ENCODE measurements at places on chromosomes 11 and 22. TPM values are rescaled to one million over a fixed set of nuclear protein-coding genes. Genes with fewer than 3 reads are reported as not detected.

- DNase-seq: no peak
- no peaks in the 10 kb centered on the region for H3K36me3 ChIP-seq
- no peak overlapping the region for H3K27ac ChIP-seq
- H3K4me3 ChIP-seq: no peak overlapping the region
- H3K27me3 ChIP-seq: peaks cover 48% of the 10 kb centered on the region
These were observed 451.3 kb upstream of the B3GAT1 start for GRCh38 chr11:134863294-134863693.

GRCh38 chr22:50627642-50628542 lies at the start of gene ARSA:
TSS of gene ARSA (minus strand) at chr22:50628152. CDS start at chr22:50627779, 373 bp downstream.
- H3K4me1 ChIP-seq: peaks cover 13% of the 10 kb centered on the region
- no peak for DNase-seq
- H3K36me3 ChIP-seq: no peaks in the 10 kb centered on the region
- peak within 1 kb of the TSS; percentile 87 for H3K4me3 ChIP-seq
- no peak within 1 kb of the TSS for H3K27ac ChIP-seq
- no peaks in the 10 kb centered on the region for H3K27me3 ChIP-seq

DNA sequence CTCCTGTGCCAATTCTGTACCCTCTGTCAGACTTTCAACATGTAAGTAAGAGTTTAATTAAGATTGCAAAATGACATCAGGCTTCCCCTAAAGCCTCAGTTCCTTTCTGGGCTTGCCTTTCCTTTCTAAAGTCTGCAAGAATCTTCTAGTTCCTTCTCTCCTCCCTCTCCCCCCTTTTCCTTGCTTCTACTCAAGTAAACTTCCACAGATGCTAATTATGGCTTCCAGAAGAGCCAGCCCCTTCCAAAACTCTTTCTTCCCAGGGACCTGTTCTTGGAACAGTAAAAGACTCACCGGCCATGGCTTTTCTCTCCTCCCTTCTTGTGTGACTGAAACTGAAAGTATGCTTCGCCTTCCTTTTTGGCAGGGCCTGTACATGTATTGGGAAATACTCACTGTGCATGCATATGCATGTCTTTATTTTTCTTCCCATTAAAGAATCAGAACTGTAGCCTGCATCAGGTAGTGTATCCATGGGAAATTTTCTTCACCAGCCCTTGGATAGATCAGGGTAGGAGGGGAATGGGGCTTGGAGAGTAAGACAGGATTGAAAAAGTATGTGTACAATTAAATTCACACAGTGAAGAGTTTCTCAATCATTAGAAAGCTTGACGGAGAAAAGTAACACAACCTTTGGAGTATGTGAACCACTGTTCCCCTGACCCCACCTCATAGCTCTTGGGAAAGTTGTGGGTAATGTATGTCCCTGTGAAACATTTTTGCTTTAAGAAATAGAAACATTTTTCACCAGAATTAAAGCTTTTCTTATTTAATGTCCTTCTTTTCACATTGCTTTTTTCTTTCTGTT lies at the start of gene CASP1:
TSS of gene CASP1 (minus strand) at position 332 of the 808 bp plus-strand sequence. CDS start at position 301, 31 bp downstream.
- H3K27ac ChIP-seq: no peak within 1 kb of the TSS
- peaks cover 5% of the 10 kb centered on the region for H3K4me1 ChIP-seq
- H3K36me3 ChIP-seq: no peaks in the 10 kb centered on the region

DNA sequence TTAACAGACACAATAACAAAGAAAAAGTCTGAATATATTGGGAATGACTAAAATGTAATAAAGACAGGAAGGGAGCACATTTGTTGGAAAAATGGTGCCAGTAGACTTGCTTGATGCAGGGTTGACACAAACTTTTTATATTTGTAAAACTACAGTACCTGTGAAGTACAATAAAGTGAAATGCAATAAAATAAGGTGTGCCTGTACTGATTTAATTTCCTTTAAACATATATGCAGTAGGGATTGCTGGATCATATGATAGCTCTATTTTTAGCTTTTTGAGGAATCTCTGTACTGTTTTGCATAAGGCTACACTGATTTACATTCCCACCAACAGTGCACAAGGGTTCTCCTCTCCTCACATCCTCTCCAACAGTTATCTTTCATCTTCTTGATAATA lies 12.3 kb upstream of the GLYATL2 start:
- DNase-seq: no peak
- H3K27ac ChIP-seq: no peak overlapping the region

GRCh38 chr11:11387622-11388305 lies 34.7 kb upstream of the CSNK2A3 start:
- H3K4me1 ChIP-seq: peaks cover 25% of the 10 kb centered on the region
- H3K4me3 ChIP-seq: no peak overlapping the region
- peaks cover 5% of the 10 kb centered on the region for H3K27me3 ChIP-seq
- DNase-seq: no peak

DNA sequence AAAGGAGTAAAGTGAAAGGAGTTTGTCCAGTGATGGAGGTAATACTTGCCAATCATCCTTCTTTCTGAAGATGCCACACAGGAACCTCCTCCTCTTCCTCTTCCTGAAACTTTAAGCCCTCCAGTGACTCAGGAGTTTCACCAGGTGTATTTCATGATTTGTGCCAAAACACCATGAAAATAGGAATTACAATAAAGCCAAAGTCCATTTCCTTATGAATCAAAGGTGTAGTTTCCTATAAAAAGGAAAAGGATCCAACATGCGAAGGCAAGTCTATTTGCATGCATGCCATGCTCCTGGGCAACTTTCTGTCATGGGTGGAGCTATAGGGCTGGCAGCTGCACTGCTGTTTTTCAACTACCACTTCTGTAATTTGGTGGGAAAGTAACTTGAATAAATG lies 9.8 kb upstream of the POU2AF1 start:
- DNase-seq: no peak
- peaks cover 8% of the 10 kb centered on the region for H3K27me3 ChIP-seq
- H3K4me1 ChIP-seq: no peaks in the 10 kb centered on the region

- H3K27ac ChIP-seq: no peak overlapping the region
- no peak for DNase-seq
- H3K4me1 ChIP-seq: peaks cover 11% of the 10 kb centered on the region
These were observed 13.0 kb downstream of the JHY start for GRCh38 chr11:122895563-122895962.

- no peak overlapping the region for H3K27ac ChIP-seq
- no peak overlapping the region for H3K4me3 ChIP-seq
- no peak for DNase-seq
- H3K36me3 ChIP-seq: no peaks in the 10 kb centered on the region
These were observed 15.1 kb downstream of the FIBIN start for GRCh38 chr11:27008811-27009535.

DNA sequence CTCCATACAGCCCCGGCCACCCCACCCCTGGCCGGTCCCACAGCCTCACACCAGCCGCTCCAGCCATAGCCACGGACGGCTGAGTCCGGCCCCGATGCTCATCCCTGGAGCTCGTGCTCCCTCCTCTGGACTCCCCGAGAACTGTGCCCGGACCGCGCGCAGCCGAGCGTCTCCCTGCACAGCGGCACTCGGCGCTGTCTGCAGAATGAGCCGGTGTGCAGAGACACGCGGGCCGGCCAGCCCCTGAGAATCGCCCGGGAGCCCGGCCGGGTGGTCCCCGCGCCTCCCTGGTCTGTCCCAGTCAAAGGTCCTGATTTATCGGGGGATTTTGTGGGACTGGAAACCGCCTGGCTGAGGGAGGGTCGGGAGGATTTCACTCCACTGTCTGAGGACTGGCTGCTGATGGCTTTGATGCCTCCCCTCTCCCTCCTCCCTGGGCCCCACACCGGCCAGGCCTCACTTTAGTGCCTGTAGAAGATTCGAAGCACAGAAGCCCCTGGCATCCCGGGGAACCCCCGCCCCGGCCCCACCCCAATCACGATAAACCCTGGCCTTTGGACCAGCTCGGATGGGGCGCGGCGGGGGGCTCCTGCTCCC lies 102.7 kb downstream of the BRD1 start:
- H3K27ac ChIP-seq: no peak overlapping the region
- H3K36me3 ChIP-seq: no peaks in the 10 kb centered on the region
- no peak overlapping the region for H3K4me3 ChIP-seq
- H3K27me3 ChIP-seq: peaks cover 62% of the 10 kb centered on the region

- H3K36me3 ChIP-seq: no peaks in the 10 kb centered on the region
- H3K27me3 ChIP-seq: peaks cover 14% of the 10 kb centered on the region
- H3K27ac ChIP-seq: no peak overlapping the region
- H3K4me3 ChIP-seq: no peak overlapping the region
- no peaks in the 10 kb centered on the region for H3K4me1 ChIP-seq
These were observed 12.7 kb upstream of the FXYD2 start for GRCh38 chr11:117837070-117837776.

GRCh38 chr11:10657308-10658271 lies 36.0 kb downstream of the IRAG1 start:
- peak overlapping the region; percentile 44 for H3K4me3 ChIP-seq
- no peaks in the 10 kb centered on the region for H3K36me3 ChIP-seq
- H3K27ac ChIP-seq: peak overlapping the region; percentile 99
- no peaks in the 10 kb centered on the region for H3K27me3 ChIP-seq
- DNase-seq: no peak

DNA sequence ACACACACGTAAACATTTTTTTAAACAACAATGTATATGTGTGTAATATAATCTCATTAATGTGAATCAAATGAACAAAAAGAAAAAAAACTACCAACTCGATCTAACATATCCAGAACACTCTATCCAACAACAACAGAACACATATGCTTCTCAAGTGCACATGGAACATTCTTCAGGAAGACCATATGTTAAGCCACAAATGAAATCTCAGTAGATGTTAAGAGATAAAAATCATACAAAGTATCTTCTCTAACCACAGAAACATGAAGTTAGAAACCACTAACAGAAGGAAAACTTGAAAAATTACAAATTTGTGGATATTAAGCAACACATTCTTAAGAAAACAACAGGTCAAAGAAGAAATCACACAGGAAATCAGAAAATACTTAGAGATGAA lies 25.5 kb upstream of the TMEM45B start:
- H3K27me3 ChIP-seq: peaks cover 54% of the 10 kb centered on the region
- DNase-seq: no peak
- no peaks in the 10 kb centered on the region for H3K36me3 ChIP-seq
- H3K4me1 ChIP-seq: peaks cover 4% of the 10 kb centered on the region

DNA sequence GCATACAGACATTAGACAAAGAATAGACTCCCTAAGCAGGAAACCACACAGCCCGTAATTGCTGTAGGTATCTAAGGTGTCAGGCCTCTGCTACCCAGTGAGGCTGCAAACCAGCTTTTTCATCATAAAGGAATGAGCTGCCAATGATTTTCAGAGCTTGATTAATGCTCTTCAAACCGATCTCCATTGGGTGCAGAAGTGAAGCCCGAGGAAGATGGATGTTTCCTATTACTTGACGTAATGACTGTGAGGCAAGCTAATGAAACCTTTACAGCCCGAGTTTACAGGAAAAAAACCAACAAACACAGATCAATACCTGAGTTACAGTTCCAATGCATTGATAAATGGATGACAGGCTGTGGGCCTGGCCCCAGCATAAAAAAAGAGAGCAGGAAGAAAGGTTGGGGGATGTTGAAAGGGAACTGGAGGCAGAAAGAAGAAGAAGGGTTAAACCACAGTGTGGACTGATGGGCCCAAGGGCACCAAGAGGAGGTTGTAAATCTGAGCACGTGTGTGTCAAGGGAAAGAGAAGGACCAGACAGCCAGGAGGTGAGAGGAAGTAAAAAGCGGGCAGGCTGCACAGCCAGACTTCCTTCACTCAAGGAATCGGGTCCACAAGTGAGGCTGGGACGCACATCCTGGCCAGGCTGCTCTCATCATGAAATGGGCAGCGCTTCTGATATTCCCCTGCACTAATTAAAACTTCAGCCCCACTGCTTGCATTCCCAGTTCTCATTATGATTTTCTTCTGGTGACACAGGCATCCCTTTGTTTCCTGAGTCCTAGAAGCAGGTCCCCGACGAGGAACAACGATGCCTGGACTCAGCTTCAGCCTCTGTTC lies 70.6 kb upstream of the NTM start:
- no peak overlapping the region for H3K4me3 ChIP-seq
- H3K36me3 ChIP-seq: no peaks in the 10 kb centered on the region
- peaks cover 35% of the 10 kb centered on the region for H3K27me3 ChIP-seq
- peaks cover 18% of the 10 kb centered on the region for H3K4me1 ChIP-seq
- no peak for DNase-seq

GRCh38 chr11:75934851-75935250 lies 119.8 kb downstream of the UVRAG start:
- DNase-seq: no peak
- H3K4me3 ChIP-seq: no peak overlapping the region
- H3K27ac ChIP-seq: no peak overlapping the region
- H3K27me3 ChIP-seq: no peaks in the 10 kb centered on the region

GRCh38 chr11:27470826-27471588 lies 1.6 kb downstream of the LGR4 start:
- peak overlapping the region; percentile 29 for H3K27ac ChIP-seq
- H3K27me3 ChIP-seq: no peaks in the 10 kb centered on the region
- H3K4me3 ChIP-seq: peak overlapping the region; percentile 74
- H3K36me3 ChIP-seq: no peaks in the 10 kb centered on the region
- peaks cover 56% of the 10 kb centered on the region for H3K4me1 ChIP-seq

GRCh38 chr11:69801513-69802335 lies 17.5 kb downstream of the FGF3 start:
- H3K4me3 ChIP-seq: no peak overlapping the region
- no peaks in the 10 kb centered on the region for H3K4me1 ChIP-seq
- no peaks in the 10 kb centered on the region for H3K36me3 ChIP-seq
- no peak overlapping the region for H3K27ac ChIP-seq
- DNase-seq: no peak
- H3K27me3 ChIP-seq: peaks cover 15% of the 10 kb centered on the region

- H3K4me1 ChIP-seq: no peaks in the 10 kb centered on the region
- H3K27ac ChIP-seq: no peak overlapping the region
- no peaks in the 10 kb centered on the region for H3K36me3 ChIP-seq
- peaks cover 8% of the 10 kb centered on the region for H3K27me3 ChIP-seq
- DNase-seq: no peak
These were observed 6.8 kb downstream of the GRAP2 start for GRCh38 chr22:39907605-39908097.

Gene TRPC6
- 0.46 TPM for total RNA-seq

Gene PRRG4
- not detected for total RNA-seq

Gene TMPRSS6
- total RNA-seq: not detected

Gene THY1
- total RNA-seq: 219 TPM

Gene MED19
- total RNA-seq: 19.4 TPM

Gene LYVE1
- total RNA-seq: 1.2 TPM

Gene ZC3H12C
- 10.2 TPM for total RNA-seq

Gene CD3E
- total RNA-seq: not detected

Gene EPS8L2
- total RNA-seq: 17.2 TPM

Data from chondrocyte (in vitro differentiated cells).